IPS DF 6.9 (cell line): ENCODE measurements at places on chromosomes 13 and 19.
A peak's percentile ranks its signal among the peaks of the same experiment; 100 is the strongest.

DNA sequence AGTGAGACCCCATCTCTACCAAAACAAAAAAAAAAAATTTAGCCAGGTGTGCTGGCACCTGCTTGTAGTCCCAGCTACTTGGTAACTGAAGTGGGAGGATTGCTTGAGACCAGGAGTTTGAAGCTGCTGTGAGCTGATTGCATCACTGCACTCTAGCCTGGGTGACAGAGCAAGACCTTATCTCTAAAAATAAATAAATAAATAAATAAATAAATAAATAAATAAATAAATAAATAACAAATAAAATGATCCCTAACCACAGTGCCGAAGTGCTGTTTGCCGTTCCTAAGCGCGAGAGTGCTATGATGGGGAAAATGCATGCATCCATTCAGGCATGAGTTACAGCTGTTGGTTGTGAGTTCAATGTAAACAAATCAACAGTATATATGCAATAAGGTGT lies 27.2 kb downstream of the WDR88 start:
- no peak for DNase-seq

DNA sequence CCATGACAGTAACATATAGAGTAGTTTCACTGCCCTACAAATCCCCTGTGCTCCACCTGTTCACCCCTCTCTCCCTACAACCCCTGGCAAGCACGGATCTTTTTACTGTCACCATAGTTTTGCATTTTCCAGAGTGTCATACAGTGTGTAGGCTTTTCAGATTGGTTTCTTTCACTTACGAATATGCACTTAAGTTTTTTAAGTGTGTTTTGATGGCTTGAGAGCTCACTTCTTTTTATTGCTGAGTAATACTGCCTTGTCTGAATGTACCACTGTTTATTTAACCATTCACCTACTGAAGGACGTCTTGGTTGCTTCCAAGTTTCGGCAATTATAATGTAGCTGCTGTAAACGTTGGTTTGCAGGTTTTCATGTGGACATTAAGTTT lies 175.1 kb downstream of the ITGBL1 start:
- DNase-seq, result no peak

DNA sequence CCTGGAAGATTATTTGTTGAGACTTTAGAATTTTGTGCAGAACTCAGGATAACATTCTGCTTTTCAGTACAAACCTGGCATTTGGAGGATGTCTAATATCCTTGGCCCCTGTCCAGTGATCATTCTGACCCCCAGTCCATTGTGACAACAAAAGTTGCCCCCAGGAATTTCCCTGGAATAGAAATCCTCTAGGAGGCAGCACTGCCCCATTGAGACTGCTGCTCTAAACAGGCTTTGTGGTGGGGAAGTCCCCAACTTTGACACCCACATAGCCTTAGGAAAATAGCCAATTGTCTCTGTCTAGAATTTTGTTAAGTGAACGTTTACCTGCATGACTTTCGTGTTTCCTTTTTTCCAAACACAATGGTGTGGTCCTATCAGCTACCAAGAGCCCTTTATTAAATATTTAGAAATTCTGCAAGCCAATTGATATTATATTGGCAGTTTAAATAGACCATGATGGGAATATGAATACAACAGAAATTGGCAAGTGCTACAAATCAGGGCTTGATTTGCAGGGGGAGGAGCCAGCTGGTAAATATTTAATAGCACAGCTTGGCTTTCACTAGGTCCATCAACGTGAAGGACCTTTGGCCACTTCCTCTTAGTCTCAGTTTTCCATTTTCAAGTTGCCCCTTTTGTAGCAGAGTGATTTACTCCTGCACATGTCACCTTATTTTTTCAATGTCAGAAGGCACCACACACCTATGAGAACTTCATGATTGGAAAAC lies 451.7 kb downstream of the EFNB2 start:
- no peak for DNase-seq

DNA sequence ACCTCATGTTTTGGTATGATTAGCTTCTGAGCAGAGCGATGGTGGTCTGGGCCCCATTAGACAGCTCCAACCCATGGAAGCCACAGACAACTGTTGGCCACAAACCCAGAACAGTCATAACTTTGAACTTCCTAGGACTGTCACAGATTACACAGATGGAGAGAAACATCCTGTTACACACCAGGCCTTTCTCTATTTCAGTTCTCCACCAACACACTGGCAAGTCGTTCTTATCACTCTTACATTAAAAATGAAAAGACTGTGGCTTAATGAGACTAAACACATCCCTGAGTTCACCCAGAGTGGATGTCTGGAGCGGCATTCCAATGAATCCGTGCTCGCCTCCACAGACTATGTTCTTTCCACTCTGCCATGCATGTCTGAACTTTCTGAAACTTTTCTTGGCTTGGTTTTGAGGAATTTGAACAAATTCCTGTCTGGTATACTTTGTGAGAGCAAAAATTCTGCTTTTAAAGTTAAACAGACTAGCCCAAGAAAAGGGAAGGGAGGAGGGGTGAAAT lies 109.1 kb downstream of the NALCN start:
- no peak for DNase-seq

GRCh38 chr13:105165449-105166125 lies 1369.9 kb downstream of the EFNB2 start:
- no peak for DNase-seq

DNA sequence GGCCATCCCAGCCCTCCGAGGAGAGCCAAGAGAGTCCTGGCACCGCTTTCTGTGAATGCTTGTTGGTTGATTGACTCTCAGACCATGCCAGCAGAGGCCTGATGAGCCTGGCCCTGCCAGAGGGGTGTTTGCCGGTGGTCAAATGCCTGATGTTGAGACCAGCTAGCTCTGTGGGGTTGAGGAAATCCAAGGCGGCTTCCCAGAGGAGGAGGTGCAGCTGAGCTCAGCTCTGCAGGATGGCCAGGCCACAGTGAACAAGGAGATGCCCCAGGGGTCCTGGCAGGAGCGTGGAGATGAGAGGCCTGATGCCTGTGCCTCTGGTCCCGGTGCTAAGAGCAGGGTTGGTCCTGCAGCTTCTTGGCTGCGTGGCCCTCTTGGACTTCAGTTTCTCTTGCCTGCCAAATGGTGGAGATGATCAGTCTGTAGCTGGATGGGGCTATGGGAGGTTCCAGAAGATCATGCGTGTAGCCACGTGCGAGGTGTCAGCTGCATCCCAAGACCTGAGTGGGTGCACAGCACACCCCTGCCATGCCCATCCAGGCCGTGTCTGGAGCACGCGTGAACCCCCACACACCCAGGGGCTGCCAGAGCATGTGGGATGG lies 16.8 kb downstream of the NFIC start:
- DNase-seq, result no peak

DNA sequence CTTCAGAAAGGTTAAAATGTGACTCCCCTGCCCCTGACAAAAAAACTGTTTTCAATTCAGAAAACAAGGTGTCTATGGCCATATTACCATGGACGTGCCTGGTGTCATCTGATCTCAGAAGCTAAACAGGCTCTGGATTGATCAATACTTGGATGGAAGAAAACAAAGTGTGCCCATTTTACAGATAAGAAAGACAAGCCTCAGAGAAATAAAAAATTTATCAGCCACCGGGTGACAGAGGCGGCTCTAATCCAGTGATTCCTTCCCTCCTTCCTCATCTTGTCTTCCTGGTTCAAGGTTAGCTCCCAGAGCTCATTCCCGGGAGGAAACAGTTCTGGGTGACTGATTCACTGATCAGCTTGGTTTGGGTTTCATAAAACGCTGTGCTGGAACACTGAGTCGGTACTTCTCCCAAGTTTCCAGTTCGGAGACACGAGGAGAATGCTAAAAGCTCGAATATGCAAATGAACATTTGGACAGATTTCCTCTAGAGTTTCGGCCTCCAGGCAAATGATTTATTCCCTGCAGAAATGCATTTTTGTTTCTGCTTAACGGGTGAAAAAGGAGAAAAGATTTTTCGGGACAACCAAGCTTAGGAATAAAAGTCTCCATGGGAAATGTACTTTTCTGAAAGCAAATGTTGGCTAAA lies 211.2 kb downstream of the UQCRFS1 start:
- no peak for DNase-seq

- no peak for DNase-seq
Observed at GRCh38 chr19:42189133-42189532, 28.3 kb downstream of the DEDD2 start.

GRCh38 chr13:52004511-52005170 lies 6.6 kb downstream of the ATP7B start:
- DNase-seq, result no peak

- DNase-seq, result no peak
Observed at GRCh38 chr19:18311502-18312091, 11.3 kb downstream of the LSM4 start.

DNA sequence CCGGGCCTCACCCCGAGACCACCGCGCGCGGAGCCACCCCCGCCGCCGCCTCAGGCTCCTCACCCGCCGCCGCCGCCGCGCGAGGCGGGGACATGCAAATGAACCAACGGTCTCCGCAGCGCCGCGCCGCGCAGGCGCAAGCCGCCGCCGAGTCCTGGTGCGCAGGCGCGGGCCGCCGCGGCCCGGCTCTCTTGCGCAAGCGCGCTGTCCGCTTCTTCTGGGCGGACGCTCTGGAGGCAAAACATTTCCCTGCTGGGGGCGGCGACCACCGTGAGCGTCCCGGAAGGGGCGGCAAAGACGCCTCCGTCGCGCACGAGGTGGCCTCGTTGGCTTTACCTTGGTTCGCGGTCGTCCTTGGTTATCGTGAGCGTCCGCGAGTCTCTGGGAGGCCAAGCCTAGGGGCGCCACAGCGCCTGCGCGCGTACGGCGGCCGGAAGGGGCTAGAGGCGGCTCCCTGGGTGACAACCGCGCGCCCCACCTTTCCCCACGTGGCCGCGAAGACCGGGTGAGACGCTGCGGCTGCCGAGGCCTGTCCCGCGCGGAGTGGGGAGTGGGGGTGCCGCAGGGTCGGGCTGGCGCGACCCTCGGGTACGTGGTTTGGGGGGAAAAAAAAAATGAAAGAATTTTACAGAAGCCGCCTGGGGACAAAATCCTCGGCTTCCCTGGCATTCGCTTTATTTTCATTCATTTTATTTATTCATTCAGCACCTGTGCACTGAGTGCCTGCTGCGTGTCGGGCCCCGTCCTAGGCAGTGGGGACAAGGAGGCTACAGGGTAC lies at the start of the genes ARMC6 and SUGP2:
ARMC6 (plus strand) TSS at position 178 of the 778 bp plus-strand sequence. CDS start 607 bp downstream, outside the sequence.
SUGP2 (minus strand) TSS at position 92 of the 778 bp plus-strand sequence. CDS start 2,446 bp downstream, outside the sequence.
- peak; percentile 47 for DNase-seq

- no peak for DNase-seq
Observed at GRCh38 chr19:13856497-13856896, 20.4 kb upstream of the NANOS3 start.

DNA sequence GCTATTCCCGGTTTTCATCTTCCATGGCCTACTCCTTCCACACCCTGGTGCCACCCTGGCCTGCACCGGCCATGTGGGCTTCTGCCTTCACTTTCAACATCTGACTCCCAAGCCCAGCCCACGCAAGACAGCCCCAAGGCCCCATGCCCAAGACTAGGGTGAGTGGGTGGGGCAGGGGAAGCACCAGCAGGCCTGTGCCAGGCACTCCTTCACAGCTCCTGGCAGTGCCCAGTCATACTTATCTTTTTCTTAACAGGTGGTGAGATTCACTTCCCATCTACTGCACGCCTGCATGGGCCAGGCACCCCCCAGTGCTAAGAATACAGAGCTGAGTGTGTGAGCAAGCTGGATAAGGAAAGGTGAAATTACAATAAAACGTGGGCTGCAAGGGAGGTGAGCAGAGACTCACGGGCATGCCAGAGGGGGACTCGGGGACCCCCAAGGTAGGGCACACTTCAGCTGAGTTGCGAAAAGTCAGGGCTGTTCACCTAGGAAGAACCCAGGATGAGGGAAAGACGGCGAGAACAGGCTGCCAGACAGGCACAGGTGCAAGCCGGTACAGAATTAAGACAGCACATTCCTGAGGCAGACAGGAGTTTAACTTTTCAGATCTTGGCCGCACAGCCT lies 55.7 kb downstream of the COL4A1 start:
- DNase-seq, result no peak

- no peak for DNase-seq
Observed at GRCh38 chr19:54369082-54369687, 4.5 kb upstream of the LAIR1 start.

DNA sequence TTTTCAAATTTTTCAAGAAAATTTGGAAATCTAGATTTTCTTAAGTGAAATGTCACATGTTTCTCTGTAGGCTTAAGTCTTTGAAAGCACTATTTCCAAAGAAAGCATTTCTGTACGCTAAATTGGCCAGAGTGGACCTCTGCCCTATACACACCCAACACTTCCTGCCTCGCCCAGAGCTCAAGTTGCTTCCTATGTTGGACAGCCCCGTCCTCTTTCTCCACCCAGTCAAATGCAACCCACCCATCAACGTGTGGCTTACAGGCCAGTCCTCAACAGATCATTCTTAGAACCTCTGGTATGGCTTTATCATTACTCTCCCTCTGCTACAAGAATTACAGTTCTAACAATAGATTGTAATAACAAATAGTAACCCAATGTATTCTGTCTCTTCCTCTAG lies 24.2 kb downstream of the KLF12 start:
- DNase-seq, result no peak

DNA sequence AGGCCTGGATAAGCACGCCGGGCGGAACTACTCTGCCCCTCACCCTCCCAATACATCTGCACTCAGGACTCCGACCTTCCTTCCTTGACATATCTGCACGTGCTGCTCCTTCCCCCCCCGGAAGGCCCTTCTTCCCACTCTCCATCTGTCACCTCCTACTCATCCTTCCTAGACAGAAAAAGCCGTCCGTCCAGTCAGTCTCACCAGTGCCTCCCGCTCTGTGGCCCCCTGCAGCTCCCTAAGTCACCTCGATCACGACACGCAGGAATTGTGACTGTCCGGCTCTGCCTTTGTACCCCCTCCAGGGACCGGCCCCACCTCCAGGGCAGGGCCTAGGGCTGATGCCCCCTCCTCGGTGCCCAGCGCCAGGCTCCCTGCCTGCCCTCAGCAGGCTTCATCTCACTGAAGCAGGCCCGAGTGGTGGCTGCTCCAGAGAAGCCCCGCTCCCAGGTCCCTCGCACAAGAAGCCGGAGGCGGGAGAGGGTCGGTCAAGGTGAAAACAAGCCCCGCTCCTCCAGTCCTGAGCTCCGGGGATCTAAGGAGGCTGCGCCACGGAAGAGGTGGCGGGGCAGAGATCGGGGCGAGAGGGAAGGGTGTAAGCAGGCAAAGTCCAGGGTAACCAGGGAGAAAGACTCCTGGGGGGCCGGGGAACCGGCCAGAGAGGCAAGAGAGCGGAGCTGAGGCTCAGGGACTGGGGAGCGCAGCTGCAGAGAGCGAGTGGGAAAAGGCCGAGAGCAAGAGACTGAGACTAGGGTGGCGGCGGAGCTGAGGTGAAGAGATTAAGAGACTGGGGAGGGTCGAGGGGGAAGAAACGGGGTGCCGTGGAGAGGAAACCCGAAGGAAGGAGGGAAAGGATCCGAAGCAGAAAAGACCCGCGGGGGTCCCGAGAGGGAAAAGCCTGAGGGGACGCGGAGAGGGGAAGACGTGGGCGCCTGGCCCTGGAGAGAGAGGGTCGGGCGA lies 1.1 kb downstream of the PPP6R1 start:
- DNase-seq, result no peak
